ENCODE measurements at places on chromosomes 5 and 9.
A peak's percentile ranks its signal among the peaks of the same experiment; 100 is the strongest.

DNA sequence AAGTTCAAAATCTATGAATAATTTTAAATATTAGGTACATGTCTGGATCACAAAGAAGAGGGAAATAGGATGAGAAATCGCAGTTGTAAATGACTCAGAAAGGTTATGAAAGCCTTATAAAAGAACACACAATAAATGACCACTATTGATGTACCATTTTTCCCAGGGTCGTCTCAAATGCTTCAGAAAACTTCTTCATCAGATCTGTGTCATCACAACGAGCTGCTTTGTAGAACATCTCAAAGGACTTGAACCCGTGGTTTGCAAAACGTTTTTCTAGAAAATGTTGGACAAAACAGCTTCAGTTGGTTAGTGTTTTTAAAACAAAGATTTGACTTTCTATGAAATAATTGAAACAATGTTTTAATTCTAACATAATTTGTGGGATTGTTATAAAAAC is 100.1 kb downstream of the SVEP1 start:
- no peak for DNase-seq

GRCh38 chr5:90985341-90985740 is 397.8 kb downstream of the ARRDC3 start:
- no peak for DNase-seq

DNA sequence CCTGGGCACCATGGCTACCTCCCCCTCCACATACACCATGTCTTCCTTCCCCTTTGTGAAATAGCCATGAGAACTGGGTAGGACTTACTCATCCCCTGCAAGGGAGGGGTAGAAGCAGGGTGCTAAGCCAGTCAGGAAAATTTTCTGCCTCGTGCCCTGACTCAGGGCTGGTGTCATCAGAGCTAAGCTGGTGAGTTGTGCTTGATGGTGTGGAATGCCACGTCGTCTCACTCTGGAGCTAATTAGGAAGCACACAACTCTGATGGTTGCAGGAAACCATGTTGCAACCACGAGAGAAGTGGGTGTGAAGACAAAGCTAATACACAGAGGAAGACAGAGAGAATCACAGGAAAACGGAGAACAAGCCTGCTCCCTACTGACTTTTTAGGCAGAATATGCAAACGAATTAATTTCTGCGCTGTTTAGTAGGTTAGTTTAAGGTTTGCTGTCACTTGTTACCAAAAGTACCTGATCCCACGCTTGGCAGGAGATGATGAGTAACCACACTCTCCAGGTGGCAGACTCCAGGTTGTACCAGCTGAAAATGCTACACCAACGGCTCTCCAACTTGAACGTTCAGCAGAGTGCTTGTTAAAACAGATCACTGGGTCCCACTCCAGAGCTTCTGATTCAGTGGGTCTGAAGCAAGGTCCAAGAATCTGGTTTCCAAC is 54.5 kb downstream of the STK10 start:
- DNase-seq, result no peak

DNA sequence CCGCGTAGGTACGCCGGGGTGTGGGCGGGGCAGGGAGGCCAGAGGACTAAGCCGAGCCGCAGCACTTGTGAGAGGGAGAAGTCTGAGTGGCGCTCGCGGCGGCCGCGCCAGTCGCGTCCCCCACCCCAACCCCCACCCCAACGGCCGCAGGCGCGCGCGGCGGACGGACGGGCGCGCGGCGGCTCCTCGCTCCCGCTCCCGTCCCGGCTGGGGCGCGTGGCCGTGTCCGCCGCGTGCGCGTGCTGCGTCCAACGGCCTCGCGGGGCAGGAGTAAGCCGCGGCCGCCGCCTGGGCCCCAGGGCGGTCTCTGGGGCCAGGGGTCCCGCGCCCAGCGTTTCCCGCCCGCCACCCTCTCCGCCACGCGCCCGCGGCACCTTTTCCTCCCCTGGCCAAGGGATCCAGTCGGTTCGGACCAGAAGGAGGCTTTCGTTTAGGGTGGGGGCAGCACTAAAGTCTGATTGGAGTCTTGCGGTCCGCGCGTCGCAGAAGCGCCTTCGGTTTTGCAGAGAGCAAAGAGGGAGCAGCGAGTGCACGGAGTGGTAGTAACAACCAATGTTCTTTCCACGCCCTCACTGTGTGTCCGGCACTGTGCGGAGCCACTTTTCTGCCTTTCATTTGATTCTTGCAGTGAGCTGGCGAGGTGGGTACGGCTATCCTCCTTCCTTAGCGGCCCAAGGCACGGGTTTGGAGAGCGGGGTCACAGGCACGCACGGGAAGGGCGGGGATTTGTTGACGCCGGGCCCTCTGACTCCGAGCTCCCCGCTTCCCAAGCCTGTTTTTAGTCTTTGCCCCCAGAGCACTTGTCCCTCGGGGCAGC is 483 bp downstream of the G3BP1 start:
- peak; percentile 51 for DNase-seq

DNA sequence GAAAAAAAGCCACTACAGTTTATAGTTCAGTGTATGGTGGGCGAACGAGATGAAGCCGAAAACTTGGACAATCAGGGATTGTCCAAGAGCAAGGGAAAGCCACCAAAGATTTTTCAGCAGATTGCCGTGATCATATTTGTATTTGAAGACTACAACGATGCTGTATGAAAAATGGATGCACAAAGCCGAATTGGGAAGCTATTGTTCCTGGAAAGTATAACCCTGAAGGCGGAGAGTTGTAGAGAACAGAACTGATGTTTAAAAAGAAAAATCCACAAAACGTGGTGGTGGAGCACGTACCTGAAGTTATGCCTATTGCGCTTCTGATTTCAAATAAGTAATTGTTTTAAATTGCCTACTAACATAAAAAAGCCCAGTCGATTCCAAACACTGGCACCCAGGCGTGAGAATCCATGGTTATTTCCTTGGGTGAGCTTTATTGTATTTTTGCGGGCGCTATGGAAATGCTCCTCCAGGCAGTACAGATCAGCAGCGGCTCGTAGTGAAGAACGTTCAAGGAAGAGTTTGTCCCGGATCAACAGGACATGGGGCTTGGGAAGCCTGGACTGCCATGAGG is 772 bp upstream of the TARS1 start:
- no peak for DNase-seq

GRCh38 chr5:168529374-168530234 is 499 bp downstream of the FBLL1 start:
- no peak for DNase-seq

DNA sequence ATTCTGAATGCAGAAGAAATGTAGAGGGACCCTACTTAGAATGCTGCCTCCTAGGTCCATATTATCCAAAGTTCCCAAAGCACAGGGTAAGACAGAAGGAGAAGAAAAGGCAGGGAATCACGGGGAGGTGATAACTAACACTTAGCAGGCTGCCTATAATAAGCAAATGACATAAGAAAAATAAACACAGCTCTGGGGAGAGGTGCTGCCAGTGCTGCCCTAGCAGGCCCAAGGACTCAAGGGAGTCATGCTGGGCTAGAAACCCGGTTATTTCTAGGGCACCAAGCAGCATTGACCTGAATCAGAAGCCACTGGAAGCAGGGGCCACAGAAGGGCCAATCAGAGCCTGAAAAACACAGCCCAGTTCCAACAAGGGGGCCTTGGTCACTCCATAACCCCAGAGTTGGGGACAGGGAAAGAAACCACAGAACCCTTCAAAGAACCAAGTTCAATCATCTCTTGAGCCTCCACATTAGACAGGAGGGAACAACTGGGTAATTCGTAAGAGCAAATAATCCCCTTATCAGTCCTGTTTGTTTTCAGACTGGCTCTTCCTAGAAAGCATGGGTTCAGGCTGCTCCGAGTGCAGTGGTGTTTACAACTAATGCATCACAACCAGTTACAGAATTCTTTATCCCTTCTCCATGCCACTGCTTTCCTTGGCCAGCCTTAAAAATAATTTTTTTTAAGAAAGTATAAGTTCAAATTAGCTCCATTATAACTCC is 24.0 kb downstream of the NRG2 start:
- no peak for DNase-seq

DNA sequence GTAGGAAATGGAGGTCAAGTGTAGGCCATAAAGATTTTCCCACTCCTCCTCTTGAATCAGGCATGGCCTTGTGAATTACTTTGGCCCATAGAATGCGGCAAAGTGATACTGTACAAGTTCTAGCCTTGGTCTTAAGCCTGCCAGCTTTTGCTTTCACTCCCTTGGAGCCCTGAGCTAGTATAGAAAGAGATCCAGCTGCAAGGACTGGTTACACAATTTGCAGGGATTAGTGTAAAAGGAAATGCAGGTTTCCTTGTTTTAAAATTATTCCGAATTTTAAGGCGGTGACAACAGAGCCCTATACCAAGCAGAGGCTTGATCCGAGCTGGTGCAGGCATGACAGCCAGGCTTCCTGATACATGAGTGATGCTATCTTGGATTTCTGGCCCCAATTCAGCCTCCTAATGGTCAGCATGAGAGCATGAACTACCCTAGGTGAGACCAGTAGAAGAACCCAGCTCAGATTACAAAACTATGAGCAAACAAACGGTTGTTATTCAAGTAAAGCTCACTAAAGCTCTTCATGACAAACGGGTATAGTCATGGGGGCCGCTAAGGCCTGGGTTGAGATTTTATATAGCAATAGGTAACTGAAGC is 257.9 kb downstream of the DOCK8 start:
- no peak for DNase-seq

GRCh38 chr9:1098551-1098950 is 48.4 kb downstream of the DMRT2 start:
- no peak for DNase-seq

- no peak for DNase-seq
Observed at GRCh38 chr9:134564431-134565170, 77.0 kb upstream of the COL5A1 start.

GRCh38 chr5:172864747-172865146 is 30.7 kb downstream of the ERGIC1 start:
- no peak for DNase-seq

DNA sequence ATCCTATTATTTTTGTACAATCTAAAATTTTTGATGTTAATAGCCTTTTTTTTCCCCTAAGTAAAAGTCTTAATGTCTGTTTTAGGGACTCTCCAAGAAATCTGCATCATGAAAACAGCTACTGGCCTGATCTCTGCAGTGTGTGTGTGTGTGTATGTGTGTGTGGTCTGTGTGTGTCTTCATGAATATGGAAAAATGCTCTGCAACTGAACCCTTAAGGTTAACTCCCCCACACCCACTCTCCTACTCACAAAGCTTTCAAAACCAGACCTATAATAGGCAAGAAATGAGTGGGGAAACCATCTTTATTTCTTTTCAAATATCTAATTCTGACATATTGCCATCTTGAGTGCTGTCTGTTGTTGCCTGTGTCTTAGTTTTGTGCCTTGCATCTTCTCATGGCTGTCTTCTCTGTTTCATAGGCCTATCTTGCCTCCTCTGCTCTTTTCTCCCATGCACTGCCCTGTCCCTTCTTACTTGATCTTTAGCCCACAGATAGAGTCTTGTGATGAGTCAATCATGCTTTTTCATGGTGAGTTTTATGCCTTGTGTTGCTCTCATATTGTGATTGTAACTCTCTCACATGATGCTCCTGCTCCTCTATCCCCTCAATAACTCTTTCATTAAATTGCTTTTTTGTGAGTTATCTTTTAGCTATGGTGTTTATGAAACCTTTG is 68.3 kb downstream of the CHSY3 start:
- DNase-seq, result no peak

DNA sequence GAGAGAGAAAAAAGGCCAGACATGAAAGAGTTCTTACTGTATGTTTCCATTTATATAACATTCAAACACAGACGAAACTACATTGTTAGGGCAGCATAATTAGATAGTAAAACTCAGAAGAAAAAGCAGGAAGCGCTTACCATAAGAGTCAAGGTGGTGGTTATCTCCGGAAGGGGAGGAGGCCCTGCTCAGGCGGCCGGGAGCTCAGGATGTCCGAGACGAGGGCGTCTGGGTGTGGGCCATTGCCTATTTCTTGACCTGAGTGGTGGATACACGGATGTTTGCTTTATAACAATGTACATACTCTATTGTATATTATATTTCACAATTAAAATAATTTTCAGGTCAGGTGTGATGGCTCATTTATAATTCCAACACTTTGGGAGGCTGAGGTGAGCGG is 80.9 kb upstream of the COL5A1 start:
- no peak for DNase-seq

DNA sequence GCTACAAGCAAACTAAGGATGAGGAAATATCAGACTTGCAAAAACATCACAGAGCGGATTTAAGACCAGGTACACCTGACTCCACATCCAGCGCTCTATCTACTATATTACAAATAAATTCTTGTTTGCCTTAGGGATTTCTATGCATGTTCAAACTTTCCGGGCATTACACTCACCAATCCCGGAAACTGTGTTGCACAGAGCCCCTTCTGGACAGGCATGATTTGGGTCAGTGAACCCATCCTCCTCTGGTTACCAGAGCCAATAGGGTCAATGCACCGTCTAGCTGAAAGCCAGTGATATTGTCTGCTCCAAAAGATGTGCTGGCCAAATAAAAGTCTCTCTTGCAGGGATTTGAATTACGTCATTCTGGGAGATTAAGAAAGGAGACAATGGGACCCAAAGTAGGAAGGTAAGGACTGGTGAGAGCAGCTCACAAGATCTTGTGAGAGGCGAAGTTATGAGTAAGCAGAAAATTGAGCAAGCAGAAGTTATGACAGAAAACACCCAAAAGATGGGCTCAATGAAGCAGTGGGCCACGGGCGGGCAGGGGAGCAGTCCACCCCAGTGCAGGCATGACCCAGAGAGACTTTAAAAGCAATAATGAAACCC is 155.8 kb upstream of the RAI14 start:
- no peak for DNase-seq

GRCh38 chr5:15452781-15453180 is 47.2 kb upstream of the FBXL7 start:
- DNase-seq, result no peak

DNA sequence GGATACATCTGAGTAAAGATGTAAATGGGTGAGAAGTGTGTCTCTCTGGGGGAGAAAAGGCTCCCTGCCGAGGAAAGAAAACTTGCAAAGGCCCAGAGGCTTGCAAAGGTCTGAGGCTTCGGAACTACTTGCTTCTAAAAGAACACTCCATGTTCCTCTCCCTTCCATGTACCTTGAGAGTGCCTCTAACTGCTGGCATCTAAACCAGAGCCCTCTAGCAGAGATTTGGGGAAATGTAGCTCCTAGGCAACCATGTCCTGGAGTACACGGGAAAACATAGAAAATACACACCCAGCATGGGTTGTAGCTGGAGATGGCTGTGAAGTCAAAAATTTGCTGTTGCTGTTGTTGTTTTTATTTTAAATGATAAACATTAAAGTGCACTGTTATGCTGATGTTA is 151.6 kb downstream of the SYK start:
- DNase-seq, result no peak

DNA sequence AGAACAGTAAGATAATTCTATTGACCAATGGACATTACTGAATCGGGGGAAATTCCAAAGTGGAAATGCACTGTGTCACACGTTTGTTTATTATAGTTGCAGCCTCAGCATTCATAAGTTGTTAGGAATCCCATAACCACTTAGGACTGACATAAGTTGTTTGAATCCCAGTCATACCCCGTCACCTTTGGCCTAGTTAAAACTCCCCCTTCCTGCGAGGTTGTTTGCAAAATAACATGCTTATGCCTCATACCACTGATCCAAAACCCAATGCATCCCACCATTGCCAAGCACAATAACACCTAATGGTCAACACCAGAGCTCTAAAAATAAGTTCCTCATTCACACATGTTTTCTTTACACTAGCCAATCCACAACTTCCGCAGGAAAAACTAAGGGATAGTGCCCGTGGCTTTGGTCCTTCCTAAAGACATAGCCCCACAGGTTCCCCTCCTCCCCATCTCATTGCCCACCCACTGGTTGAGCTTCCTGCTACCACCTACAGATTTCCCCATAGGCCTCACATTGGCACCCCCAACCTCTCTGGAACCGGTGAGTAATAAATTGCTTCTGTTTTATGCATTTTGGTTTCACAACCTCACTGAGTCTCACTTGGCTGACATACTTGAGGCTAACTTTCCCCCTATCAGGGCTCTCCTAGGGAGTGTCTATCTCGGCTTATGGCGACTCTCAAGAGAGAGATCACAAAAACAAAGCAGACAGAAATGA is 42.3 kb upstream of the MUSK start:
- no peak for DNase-seq

Measured in globus pallidus (tissue), 1 donor.